A172 (cell line): ENCODE measurements at places on chromosomes 2 and 18. TPM values are rescaled to one million over a fixed set of nuclear protein-coding genes. Genes with fewer than 3 reads are reported as not detected.

GRCh38 chr2:17195016-17195415 lies 323.2 kb downstream of the RAD51AP2 start:
- DNase-seq = peak; percentile 17

Gene MC5R
- total RNA-seq = 6.7 and 7.5 TPM in 2 replicates

Gene ACTG2
- not detected in 2 replicates for total RNA-seq

DNA sequence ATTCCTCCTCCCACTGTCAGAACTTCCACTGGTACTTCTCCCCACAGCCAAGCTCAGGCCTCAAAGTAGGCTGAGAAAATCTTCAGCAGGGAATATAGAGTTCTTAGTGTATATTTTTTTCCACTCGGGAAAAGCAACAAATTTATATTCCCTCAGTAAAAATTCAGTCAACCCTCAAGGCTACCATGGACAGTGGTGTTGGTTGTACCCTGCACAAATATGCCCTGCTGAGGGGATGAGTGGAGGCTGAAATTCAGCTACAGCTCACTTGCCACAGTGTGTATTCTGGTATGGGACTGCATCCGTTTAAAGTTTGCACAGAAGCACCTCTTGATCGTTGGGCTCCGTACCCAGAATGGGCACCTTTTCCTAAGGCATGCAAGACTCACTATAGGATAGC lies 90.8 kb upstream of the LGALSL start:
- no peak for DNase-seq

Gene PSMA8
- total RNA-seq = not detected in 2 replicates

- DNase-seq = peak; percentile 48
Observed at GRCh38 chr2:194166818-194167217, 1490.2 kb upstream of the SLC39A10 start.

DNA sequence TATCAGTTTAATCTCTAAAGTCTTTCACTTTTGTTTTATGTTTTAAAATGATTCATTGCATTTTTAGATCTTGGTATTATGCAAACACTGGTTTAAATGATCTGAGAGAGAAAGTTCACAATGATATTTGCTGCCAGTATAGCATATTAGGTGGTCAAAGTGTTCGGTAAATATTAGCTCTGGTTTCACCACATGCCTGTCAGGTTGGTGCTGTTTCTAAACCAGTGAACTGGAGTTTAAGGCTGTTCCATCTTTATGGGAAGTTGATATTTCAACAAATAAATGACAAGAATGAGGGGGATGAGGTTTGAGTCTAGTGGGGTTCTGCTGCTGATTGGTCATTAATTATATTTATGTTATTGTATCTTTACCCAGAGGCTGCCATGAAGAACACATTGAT lies 436.4 kb downstream of the DCDC2C start:
- no peak for DNase-seq

DNA sequence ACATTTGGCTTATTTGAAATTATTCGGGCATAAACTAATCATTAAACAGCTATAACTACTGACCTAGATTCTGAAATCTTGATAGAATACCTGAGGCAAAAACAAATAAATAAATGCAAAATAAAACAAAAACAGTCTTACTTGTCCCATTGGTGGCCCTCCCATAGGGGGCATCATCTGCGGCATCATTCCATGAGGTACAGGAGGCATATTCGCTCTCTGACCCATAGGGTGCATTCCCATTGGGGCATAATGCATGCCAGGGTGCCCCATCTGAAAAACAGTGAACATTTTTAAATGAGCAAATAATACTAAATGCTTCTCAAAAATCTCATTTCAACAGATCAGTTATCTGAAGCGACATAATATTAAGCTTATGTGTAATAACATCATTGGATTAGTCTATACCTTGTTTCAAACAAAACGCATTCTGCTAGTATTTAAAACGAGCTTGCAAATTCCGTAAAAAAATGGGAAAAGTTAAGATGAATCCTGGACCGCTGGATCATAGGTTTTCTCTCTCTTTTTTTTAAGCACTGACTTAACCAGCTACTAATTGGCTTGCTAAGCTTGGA lies 1.3 kb downstream of the PRPF40A start:
- DNase-seq = peak; percentile 31

- no peak for DNase-seq
Observed at GRCh38 chr2:96091141-96091710, 25.1 kb downstream of the ADRA2B start.

DNA sequence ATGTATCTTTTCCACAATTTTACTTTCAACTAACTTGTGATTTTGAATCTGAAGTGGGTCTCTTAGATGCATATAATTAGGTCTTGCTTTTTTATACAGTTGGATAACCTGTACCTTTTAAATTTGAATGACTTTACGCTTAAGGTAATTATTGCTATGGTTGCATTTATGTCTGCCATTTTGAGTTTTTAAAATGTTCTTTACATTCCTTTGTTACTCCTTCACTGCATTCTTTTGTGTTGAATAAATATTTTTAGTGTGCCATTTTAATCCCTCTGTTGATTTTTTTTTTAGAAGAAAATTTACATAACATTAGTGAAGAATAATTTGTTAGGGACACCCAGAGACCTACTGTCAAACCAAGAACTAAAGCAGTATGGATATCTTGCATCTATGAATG lies 65.3 kb downstream of the BIRC6 start:
- no peak for DNase-seq

DNA sequence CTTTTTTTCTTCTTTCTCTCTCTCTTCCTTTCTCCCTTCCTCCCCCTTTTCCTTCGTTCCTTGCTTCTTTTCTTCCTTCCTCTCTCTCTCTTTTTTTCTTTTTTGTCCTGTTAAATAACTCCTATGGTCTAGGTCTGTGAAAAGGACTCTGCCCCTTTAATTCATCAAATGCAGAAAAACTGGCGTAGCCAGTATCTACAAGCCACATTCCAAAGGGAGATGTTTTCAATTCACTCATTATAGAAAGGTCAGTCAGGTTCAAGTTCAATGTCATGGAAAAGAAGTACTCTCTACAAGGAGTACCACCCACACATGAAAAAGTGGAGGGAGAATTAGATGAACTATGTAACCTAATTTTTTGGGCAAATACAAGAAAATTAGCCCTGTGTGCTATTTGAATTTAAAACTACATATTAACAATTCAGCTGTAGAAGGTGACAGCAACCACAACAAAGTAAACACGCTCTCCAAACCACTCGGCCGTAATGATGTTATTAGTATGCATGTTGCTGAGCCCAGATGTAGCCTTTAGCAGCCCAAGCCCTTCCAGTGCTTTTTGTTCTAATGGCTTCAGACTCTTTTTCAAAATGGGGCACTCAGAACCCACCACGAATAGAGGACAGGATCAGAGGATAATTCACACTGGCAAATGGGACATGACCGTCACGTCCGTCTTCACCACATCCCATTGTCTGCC lies 735.4 kb upstream of the FANCL start:
- no peak for DNase-seq

GRCh38 chr2:148362144-148362796 lies 282.3 kb upstream of the EPC2 start:
- no peak for DNase-seq

DNA sequence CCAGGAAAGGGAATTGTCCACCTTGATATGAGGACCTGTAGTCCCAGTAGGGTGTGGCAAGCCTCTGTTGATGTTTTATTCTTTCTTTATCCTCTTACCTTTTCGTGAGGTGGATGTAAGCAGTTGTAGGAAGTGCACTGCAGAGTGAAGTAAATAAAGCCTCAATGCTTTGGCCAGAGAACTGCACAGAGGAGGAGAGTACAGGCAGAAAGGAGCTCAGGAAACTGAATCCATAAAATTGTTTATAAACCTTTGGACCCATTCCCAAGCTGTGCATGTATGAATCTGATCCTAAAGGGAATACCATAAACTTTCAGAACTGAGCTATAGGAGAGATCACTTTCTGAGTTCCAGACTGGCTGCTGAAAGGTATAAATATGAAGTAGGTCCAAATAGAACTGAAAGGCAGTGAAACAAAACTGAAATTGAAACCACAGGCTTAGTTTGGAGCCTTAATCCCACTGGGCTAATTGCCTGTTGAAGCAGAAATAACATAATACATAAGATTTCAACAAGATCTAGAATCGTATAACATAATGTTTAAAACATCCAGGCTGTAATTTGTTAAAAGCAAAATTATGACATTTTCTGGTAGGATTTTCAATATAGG lies 17.9 kb upstream of the SLC9A4 start:
- no peak for DNase-seq

Gene ALK
- total RNA-seq = 0.07 and 0.26 TPM in 2 replicates

DNA sequence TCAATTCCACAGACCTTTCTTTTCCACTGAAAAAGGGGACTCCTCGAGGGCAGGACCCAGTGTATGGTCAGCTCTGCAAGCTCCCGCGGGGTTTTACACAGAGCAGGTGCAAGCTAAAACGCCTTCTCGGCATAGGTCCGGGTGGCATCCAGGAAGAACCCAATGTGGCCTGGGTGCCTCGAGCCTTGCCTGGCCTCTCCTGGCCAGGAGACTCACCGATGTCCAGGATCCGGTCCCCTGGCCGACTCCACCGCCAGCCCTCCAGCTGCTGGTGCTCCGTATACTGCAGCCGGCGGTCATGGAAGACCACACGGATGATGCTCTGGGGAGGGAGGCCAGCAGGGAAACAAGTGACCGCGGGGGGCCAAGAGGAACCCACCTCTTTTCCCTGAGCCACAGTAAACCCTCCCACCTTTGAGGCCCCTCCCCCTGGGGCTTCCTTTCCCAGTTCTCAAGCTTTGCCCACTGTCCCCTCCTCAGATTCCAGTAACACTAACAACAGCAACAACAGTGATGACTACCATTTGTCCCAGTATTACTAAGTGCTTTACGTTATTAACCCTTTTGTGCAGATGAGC lies 36.1 kb downstream of the TFCP2L1 start:
- DNase-seq = no peak
